ENCODE measurements at places on chromosomes 7 and 10.

GRCh38 chr10:133385214-133385613 is 6.2 kb downstream of the PAOX start:
- no peak for DNase-seq

- no peak for DNase-seq
Observed at GRCh38 chr10:1094112-1095057, 38.2 kb downstream of the WDR37 start.

DNA sequence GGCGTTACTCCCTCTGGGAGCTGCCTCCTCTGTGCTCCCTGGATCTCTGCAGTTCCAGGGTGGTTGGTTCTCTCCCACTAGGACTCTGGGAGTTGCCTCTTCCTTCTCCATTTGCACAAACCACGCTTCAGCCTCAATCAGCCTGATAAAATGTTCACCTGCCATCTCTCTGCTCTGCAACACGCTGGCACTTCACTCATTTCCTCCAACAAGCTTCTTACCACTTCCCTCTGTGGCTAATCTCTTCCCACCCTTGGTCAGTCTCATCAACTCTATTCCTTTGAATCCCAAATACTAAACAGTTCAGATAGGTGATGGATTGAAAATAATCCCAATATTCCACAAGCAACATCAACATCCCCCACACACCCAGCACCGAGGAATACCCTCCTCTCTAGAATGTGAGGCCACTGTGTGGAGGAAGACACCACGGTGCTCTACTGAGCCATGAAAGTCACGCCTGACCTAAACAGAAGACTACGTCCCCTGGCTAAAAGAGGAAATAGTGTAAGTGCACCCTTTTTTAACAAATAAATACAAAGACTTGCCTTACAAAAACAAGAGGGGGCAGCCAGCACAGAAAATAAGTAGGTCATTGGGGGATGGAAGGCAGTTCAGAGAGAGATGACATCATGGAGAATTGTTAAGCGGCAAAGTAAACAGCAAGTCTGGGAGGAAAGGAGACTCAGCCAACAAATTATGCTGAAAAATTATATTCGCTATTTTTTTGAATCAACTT is 1.9 kb upstream of the FAM170B start:
- peak; percentile 61 for DNase-seq

DNA sequence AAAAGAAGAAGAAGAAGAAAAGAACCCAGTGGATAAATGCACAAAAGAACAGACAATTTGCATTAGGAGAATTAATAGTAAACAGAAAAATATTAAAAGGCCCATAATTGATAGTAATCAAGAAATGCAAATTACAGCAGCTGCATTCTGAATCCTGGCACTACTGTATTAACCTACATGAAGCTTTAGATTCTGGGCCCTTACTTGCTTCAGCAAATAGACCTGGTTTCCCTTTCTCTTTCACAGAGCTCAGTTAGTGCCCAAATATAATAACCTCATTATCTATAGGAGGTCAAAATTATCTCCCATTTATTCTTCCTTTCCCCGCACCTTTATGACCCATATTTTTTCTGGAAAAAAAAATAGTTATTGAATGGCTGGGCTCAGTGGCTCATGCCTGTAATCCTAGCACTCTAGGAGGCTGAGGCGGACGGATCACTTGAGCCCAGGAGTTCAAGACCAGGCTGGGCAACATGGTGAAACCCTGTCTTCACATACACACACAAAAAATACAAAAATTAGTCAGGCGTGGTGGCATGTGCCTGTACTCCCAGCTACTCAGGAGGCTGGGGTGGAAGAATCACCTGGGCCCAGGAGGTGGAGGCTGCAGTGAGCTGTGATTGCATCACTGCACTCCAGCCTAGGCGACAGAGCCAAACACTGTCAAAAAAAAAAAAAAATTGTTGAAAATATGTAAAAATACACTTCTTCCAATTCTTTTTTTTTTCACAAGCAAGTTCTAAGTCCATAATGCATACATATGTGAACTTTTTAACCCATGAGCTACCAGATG is 36.0 kb upstream of the PIK3AP1 start:
- DNase-seq = no peak

- DNase-seq = peak; percentile 93
Observed at GRCh38 chr7:137081321-137082093, 213.1 kb downstream of the CHRM2 start.

- DNase-seq = no peak
Observed at GRCh38 chr10:73015779-73016178, 61.2 kb upstream of the PLA2G12B start.

- no peak for DNase-seq
Observed at GRCh38 chr10:21670391-21670790, 136.4 kb downstream of the MLLT10 start.

GRCh38 chr10:35191523-35191922 is 64.9 kb downstream of the CREM start:
- no peak for DNase-seq

GRCh38 chr7:10815546-10815945 is 158.1 kb upstream of the PHF14 start:
- no peak for DNase-seq

DNA sequence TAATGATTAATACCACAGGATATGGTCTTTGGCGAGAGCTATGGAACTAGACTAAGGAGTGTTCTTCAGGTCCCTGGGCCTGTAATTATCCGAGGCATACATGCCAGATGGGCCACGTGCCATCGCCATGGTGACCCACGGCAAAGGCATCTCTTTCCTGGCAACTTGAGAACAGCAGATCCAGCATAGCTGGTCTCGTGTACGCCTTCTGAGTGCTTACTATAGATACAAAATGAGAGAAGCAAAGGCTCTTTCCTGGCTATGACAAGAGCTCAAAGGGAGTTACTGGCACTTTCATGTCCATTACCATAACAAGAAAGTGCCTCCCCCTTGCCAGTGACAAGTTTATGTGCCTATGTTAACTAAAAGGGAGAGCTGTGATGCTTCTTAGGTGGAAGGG is 26.0 kb upstream of the GLI3 start:
- DNase-seq = peak; percentile 89
